Stimulated activated CD8-positive, alpha-beta memory T cell treated with anti-CD3 and anti-CD28 coated beads, Interleukin-15, amount 100 ng/mL, for 4 hours (primary cell): ENCODE measurements at places on chromosomes 6 and 20.

DNA sequence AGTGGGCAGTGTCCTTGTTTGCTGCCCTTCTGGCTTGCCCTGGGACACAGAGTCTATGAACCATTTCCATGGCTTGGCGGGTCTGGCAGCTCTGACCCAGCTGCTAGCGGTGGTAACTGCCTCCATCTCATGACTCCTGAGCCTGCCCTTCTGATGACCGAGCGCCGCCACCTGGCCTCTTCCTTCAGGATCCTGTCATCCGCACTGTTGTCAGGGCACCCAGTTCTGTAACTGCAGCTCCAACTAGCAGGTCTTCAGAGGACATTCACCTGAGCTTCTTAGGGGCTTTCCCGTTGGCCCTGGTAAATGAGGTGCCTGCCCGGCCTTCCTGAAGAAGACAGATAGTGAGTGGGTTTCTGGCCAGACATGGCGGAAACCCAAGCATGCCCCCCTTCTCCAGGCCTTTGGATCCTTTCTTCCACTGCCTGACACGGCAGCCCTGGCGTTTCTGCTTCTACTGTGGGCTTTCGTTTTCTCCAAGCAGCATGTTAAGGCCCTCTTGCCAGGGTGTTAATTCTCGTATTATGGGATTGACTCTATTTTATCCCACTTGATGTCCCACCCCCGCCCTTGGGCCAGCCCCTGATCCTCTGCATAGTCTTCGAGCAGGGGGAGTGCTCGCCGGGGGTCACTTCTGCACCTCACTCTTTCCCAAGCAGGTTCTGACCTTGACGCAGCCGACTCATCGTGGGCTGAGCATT lies 24.7 kb downstream of the PACSIN1 start:
- no peak for DNase-seq

GRCh38 chr20:61117725-61118124 lies 134.3 kb upstream of the CDH4 start:
- no peak for DNase-seq

DNA sequence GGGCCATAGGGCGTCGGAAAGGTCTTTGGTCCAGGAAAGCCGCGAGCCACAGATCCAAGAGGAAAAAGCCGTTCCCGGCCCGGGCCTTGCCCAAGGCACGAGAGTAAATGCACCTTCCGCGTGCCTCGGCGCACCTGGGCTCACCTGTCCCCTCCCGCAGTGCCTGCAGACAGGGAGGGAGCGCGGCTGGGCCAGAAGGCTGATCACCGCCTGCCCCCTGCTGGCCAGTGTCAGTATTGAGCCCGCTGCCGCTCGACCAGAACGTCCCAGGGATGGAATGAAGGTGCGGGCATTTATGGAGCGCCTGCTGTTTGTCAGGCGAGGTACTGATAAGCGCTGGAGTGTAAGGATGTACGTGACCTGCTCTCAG lies 679 bp upstream of the LPIN3 start:
- peak; percentile 53 for DNase-seq

DNA sequence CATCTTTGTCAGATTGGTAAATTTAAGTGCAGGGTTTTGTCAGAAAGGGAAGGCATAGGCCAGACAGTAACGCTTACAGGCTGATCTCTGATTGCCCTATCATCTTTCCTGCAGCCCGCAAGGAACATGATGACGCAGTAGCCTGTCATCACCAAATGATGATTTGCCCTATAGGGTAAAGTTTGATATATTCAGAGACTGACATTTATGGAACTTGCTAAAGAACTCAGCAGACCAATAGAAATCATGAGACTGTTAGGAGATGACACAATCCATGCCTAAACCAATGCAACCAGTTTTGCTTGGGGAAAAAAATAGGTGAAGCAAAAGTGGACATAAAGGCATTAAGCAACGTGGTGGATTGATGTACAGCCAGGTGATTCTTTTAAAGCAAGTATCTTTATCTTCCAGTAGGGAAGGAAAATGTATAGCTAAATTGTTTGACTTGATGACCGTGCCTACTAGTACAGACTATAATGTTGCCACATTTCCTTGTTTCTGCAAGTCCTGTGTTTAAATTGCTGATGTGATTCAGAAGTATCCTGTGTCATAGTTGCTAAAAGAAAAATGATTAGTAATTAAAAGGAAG lies 2.4 kb downstream of the NUS1 start:
- DNase-seq: no peak

DNA sequence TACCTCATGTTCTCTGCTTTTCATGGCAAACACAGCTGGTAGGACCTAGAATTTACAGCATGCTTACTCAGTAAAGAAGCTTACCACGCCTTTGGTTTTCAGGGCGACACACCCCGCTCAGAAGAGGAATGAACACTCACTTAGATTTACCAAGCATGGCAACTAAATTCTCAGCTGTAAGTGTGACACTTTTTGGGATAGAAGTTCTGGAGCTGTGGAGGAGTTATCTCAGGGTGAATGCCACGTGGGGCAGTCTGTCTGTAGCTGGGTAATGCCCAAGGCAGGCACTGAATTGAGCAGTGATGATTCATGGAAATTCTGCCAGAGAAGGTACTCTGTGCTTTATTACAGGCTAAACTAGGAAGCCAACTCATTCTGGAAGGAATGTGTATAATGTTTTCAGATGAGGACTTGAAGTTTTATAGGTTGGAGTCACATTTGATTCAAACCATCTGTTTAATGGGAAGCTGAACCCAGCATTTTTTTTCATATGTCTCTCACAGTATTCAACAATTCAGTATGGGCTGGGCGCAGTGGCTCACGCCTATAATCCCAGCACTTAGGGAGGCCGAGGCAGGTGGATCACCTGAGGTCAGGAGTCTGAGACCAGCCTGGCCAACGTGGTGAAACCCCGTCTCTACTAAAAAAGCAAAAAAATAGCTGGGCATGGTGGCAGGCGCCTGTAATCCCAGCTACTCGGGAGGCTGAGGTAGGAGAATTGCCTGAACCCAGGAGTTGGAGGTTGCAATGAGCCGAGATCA lies 3.5 kb upstream of the PRIM2 start:
- no peak for DNase-seq

- DNase-seq: no peak
Observed at GRCh38 chr20:62025394-62025793, 40.3 kb downstream of the TAF4 start.

GRCh38 chr20:4138056-4138455 lies 122.7 kb upstream of the RNF24 start:
- no peak for DNase-seq

DNA sequence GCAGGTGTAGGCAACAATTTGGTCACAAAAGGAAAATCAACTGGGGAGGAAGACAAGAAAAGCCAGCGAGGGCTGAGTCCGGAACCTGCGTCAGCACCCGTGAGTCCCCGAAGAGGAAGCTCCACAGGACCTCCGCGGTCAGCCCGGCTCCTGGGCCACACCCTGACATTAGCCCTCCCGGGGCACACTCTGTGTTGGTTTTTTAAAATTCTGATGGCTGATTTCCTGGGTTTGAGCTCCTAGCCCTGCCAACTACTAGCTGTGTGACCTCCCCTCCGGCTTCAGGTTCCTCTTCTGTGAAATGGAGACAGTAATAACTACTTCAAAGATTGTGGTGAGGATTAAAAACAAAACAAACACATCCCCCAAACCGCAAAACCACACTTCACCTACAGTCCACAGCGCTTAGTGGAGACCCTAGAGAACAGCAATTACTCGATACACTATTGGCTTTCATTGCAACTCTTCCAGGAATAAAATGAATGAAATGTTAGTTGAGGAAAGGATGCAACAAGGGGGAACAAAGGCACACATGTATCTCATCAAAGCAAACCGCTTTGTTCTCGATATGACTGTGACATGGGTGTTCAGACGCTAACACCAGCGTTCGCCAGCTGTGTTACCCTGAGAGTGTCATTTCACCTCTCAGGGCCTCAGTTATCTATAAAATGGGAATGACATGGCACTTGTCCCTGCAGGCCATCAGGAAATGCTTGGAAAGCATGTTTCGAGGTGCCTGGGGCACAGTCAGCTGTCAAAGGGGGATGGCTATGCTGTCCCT lies 985 bp downstream of the ZBP1 start:
- DNase-seq: no peak

- no peak for DNase-seq
Observed at GRCh38 chr6:35084041-35084491, 57.1 kb downstream of the TCP11 start.

GRCh38 chr6:37050045-37050853 lies 44.8 kb downstream of the FGD2 start:
- peak; percentile 55 for DNase-seq

DNA sequence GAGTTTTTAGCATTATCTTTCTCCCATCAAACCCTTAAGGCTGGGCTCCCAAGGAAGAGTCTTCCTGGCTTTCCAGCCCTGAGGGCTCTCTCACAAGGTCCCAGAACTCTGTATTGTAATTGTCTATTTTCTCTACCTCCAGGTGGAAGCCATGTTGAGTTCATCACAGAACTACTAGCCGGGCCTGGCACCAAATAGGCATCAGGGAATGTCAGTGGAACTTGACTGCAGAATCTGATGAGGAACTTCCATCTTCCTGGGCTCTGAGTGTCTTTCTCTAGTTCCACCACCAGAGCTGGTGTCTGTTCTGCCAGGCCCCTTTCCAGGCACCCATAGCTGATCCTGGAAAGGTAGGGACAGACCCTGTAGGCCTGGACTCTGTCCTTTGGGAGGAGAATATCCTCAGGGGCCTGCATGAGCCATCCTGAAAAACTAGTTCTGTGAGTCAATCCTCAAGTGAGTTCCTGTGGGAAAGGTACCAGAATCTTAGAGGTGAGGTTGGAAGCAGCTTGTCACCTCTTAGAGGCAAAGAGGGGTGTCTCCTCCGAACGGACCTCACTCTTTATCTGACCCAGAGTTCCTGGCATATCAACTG lies 11.1 kb upstream of the TOP1 start:
- no peak for DNase-seq

DNA sequence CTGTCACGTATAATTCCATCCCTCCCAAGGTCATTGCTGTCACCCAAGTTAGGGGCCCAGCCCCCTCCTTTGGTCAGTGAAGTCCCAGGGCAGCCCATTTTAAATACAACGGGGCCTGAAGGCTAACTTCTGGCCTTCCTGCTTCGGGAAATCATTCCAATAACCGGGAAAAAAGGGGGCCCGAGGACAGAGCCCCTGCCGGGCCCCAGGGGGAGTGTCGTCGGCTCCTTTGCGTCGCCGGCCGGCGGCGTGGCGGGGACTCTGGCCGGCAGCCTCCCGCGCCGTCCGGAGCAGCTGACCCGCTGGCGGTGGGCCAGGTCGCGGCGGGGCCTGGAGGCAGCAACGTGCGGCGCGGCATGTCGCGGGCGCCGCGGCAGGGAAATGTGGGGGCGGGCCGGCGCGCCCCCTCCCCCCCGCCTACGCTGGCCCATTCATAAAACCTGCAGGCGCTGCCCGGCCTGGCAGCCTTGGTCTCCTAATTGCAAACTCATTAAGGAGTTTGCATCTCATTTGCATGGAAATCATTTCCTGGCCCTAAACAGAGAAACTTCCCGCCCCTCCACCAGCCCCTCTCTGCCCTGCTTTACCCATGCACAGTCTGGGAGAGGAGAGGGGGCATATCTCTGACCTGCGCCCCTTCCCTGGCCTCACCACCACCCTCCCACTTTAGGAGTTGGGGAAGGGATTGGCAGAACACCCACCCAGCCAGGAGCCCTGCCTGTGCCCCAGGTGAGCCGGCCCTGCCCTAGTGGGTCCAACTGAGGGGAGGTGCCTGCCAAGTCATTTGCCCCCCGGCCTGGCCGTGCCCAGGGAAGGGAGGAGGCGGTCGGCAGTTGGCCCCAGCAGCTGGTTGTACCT lies 50.7 kb downstream of the MRPL14 start:
- no peak for DNase-seq

GRCh38 chr6:111517965-111518364 lies 34.9 kb upstream of the REV3L start:
- DNase-seq: no peak

GRCh38 chr6:144347933-144348332 lies 62.8 kb downstream of the UTRN start:
- DNase-seq: no peak

DNA sequence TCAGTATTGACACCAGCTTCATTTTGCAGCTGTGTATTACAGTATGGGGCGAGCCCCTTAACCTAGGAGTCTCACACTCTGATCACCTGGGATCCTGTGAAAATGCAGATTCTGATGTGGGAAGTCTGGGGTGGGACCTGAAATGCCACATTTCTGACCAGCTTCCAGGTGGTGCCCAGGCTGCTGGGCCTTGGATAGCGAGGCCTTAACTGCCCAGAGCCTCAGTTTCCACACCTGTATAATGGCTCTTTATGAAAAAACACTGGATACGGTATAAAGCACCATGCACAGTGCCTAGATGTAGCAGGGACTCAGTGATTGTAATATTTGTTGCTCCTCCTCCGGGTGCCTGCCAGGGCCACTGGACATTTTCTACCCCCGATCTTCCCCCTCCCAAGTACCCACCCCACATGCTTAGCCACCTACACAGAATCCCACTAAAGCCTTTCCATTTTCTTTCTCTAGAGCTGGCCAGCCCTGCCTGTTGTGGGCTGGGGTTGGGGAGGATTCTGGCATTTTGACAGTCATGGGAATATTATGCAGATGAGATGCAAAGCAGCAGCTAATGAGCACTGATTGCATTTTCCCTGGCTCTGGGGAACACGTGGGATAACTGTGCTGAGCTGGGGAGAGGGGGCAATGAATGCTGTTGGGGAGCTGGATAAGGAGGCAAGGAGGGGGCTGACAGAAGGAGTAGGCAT lies 44.8 kb downstream of the SPDEF start:
- no peak for DNase-seq

GRCh38 chr6:79031821-79032590 lies 46.0 kb downstream of the PHIP start:
- DNase-seq: no peak

DNA sequence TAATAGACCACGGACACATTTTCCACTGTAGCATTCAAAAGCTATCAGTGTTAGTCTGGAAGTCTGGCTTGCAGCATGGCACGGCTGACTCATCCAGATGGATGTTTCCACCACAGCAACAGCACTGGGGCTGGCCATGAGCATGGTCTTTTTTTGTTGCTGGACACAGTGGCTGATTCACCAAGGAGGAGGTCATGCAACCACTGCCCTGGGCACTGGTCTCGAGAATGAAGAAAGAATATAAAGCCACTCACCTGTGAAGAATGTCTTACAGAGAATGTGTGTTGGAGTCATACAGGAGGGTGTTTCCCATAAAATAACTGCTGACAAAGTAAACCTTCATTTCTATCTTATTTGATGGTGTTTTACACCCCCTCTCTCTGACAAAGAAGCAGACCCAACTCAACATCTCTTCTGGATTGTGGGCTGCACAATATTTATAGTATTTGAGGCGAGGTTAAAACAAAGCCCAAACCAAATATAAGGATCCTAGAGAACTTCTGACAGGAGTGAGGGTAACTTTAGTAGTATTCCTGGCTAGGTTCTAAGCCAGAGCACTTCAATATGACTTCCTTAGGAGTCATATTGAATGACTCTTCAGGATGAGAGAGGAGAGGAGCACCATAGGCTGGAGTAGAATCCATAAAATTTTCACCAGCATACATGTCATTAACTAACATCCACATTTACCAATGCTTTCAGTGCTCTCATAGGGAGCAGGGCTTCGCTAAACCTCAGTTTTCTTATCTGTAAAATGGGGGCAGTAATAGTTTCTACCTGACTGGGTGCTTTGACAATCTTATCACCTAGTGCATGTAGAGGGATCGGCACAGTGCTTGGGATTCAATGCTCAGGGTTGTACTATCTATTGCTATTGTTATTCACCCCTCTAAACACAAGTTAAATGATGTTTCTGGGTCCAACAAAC lies 121.4 kb downstream of the KIF13A start:
- DNase-seq: no peak

- no peak for DNase-seq
Observed at GRCh38 chr20:6101346-6101745, 21.5 kb downstream of the FERMT1 start.

GRCh38 chr20:61360940-61361339 lies 108.9 kb downstream of the CDH4 start:
- DNase-seq: no peak

GRCh38 chr6:15547400-15547799 lies 115.4 kb downstream of the DTNBP1 start:
- DNase-seq: no peak
